ENCODE measurements at places on chromosomes 6 and 20.

GRCh38 chr6:82372656-82373055 lies 9.0 kb downstream of the TPBG start:
- no peak for DNase-seq

DNA sequence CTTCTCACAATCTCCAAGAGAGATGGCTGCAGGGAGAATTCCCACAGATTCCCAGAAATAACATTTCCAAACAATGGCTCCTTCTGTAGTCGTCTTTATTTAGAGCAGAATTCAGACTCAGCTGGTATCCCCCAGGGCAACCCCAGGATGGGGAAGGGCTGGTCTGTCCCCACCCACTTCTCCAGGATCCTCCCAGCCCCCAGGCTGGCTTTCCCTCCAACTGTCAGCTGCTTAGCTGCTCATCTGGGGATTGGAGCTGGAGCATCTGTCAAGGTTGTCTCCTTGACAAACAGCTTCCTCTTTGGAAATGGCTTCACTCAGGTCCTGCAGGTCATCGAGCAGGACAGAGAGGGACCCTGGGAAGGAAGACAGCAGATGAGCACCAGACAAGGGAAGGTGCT lies 3.5 kb upstream of the PSORS1C2 start:
- DNase-seq, result no peak

GRCh38 chr20:47370850-47371782 lies 14.6 kb upstream of the ZMYND8 start:
- DNase-seq, result no peak

DNA sequence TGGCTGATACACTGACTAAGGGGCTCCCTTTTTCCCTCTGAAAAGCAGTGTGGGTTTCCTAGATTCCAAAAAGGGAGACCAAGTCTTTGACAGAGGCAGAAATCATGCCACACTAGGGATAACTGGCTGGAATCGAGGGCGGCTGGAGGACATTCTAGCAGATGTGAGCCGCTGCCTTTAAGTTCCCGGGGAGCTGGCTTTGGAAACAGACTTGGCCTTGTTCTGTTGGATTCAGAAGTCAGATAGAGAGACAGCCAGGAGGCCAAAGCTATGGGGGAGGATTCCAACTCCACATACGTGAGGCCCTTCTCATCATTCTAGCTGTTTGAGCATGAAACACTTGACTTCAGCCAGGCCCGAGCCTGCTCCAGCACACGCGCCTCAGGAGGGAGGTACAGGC lies 109.9 kb upstream of the FOXC1 start:
- no peak for DNase-seq

- no peak for DNase-seq
Observed at GRCh38 chr6:65627015-65627414, 80.0 kb downstream of the EYS start.

DNA sequence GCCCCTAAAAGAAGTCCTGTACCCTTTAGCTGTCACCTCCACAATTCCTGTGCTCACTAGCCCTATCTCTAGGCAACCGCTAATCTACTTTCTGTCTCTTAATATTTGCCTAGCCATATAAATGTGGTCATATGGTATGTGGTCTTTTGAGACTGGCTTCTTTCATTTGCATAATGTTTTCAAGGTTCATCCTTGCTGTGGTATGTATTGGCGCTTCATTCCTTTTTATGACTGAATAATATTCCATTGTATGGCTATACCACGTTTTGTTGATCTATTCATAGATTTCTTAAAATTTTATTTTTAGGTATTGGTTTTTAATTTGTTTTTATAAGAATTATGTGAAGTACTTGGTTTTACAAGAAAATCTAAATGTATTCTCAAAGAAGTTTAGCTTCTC lies 70.0 kb downstream of the MAP3K4 start:
- no peak for DNase-seq

- DNase-seq, result peak; percentile 67
Observed at GRCh38 chr6:26045065-26045927, 41.9 kb upstream of the HFE start.

- DNase-seq, result no peak
Observed at GRCh38 chr6:131225127-131225526, 89.9 kb downstream of the AKAP7 start.

DNA sequence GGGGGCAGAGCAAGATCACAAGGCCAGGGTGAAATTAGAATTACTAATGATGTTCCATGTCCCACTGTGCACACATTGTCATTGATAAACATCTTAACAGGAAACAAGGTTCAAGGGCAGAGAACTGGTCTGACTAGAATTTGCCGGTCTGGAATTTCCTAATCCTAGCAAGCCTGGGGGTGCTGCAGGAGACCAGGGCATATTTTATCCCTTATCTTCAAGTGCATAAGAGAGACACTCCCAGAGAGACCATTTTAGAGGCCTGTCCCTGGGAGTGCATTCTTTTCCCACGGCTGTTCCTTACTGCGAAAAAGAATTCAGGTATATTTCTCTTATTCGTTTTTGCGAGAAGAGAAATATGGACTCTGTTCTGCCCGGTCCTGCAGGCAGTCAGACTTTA lies 41.5 kb downstream of the CD83 start:
- DNase-seq, result no peak

DNA sequence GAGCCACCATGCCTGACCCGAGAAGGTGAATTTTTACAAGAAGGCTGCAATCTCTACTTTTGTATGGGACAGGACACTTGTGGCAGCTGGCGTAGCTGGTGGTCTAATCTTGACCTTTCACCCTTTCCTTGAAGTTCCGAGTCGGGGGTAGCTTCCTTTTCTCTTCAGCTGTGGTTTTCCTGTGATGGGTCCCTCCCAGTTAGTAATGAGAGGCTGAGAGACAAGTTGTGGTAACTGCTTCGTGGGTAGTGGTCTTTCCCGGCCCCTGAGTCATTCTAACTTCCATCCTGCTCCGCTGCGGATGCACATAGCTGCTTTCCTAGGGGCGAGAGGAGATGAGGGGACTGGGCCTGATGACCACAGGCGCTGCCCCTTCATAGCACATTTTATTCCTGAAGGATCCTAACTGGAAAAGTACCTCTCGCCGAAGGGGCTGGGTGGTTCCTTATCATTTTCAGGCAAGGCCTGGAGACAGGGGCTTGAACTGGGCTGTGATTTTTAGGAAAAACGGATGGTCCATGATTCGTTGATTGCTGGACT lies 3.1 kb downstream of the SYNJ2 start:
- DNase-seq, result no peak

DNA sequence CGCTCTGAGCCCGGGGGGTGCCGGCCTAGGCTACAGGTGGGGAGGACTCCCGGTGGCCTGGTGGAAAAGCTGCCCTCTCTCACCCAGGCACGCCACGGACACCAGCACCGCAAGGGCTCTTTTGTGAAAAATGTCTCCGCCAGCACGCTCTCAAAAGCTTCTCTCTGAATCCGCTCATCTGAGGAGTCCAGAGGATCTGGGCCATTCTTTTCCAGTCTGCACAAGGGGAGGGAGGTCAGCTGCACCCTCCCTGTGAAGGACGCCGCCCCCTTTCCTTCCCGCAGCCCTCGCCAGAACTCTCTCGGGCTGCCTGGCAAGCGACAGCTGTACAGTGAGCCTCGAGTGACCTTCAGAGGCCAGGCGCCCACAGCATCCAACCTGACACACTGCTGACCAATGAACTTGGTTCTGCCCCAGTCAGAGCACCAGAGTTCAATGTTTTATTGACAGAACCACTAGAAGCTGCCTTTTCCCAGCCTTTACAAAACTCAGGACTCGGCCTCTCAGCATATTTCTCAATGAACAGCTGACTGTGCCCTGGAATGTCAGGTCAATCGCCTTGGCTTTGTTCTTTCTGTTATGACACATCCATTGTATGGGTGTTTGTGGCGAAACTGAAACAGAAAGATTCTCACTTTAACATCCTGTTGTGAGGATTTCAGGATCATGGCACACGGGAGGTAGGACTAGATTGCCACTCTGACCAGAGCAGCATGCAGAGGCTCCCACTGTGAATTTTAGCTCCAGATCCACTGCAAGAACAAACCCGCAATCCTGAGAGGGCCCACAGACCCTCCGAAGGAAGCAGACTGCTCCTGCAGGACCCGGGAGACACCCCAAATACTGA lies 26.7 kb downstream of the SERPINB9 start:
- no peak for DNase-seq

DNA sequence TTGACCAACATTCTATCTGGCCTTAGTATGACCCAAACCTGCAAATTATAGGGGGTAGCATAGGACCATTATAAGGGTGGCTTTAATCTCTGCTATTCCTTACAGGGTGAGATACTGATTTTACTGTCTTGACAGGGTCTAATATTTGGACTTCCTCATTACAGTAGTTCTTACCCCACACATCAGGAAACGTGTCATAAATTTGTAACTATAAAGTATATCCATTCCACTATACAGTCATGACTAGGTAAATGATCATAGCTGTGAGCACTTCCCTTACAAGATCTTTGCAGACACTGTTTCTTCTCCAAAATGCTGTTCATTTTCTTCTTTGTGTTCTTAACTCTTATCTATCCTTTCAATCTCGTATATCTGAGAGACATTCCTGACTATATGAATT lies 518.7 kb upstream of the RNF217 start:
- DNase-seq, result no peak

DNA sequence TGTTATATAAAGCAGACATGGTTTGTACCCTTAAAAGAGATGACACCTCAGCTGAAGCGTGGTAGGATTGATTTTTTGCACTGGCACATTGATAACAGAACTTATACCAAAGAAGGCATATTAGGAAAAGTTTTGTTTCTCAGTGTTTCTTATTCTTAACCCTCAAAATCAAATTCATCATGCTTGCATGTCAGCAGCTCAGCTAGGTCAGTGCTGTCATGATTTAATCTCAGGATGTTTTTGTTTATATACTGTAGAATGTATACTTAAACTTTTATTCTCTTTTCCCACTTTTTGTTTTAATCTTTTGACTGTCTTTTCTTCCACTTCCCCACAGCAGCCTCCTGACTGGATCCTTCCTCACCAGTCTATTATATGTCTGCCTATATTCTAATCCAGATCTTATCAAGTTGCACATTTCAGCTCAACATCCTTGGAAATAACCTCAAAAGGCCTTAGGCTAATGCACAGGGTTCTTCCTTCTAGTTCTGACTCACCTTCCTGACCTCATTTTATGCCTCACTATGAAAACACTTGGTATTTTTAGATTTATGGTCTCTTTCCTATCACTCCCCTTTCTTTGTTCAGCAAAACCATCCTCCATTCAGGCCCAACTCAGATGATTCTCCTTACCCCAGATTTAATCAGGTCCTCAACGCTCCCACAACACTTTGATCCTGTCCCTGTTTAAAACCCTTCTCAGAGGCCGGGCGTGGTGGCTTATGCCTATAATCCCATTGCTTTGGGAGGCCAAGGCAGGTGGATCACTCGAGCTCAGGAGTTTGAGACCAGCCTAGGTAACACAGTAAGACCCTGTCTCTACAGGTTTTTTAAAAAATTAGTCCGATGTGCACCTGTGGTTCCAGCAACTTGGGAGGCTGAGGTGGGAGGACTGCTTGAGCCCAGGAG lies 7.2 kb downstream of the HEBP2 start:
- no peak for DNase-seq

- DNase-seq, result no peak
Observed at GRCh38 chr6:50706575-50706974, 6.8 kb upstream of the TFAP2D start.

DNA sequence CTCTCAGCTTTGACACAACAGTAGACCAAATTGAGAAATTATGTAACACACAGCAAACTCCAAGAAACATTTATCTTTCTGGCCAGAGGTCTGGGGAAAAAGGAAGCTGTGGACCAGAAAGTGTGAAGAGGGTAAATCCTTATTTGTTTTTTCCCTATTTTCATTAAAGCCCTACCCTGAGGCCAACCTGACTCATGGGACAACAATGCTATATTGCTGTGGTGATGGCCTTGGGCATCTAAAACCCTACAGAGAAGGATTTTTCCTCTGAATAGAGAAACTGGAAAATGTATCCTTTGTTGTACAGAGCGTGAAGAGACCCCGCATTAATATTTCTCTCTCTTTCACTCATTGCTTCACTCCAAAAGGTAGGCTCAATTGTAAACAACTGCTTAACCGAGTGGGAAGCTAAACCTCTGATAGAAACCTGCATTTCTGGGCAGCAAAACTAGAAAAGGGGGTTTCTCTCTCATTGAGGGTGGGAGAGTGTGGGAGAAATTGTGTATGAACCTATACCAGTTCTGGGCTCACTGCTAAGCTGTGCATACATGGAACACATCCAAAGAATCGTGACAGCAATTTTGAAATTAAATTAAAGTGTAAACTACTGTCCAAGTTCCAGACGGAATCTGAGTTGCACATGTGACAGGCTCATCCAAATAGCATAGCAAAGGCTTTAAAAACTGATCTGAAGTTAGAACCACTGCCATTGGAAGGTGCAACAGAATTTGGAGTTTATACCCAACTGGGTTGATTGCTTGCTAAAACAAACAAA lies 175.5 kb downstream of the CLVS2 start:
- DNase-seq, result no peak

DNA sequence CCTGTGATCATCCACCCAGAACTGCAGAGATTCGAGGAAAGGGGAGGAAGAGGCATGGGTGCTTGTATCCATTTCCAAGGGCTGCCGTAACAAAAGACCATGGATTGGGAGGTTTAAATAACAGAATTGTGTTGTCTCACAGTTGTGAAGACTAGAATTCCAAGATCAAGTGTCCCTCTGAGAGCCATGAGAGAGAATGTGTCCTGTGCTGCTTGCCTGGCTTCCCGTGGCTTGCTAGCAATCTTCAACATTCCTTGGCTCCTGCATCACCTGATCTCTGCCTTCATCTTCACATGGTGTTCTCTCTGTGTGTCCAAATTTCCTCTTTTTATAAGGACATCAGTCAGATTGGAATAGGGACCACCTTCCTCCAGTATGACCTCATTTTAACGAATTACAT lies 69.8 kb downstream of the CDC40 start:
- no peak for DNase-seq

DNA sequence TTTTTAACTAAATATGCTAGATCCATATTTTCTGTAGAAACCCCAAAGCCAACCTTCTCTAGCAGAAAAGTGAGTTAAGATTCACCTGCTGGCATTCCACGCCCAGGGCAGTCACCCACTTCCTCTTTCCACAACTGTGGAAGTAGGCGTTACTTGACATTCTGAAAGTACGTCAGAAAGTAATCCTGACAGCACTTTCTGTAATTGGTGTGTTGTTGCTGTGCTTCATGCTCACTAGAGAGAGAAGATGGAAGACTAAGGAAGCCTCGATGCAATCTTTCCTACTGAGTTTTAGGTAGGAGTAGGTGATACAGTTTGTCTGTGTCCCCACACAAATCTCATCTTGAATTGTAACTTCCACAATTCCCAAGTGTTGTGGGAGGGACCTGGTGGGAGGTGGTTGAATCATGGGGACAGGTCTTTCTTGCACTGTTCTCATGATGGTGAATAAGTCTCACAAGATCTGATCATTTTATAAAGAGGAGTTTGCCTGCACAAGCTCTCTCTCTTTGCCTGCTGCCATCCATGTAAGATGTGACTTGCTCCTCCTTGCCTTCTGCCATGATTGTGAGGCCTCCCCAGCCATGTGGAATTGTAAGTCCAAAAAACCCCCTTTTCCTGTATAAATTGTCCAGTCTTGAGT lies 101.1 kb downstream of the MAP3K7 start:
- DNase-seq, result no peak

- DNase-seq, result peak; percentile 66
Observed at GRCh38 chr20:2172305-2173175, 70.9 kb downstream of the STK35 start.

GRCh38 chr20:24589815-24590177 lies 120.4 kb downstream of the SYNDIG1 start:
- no peak for DNase-seq
